ENCODE measurements at places on chromosomes 7 and 10.

DNA sequence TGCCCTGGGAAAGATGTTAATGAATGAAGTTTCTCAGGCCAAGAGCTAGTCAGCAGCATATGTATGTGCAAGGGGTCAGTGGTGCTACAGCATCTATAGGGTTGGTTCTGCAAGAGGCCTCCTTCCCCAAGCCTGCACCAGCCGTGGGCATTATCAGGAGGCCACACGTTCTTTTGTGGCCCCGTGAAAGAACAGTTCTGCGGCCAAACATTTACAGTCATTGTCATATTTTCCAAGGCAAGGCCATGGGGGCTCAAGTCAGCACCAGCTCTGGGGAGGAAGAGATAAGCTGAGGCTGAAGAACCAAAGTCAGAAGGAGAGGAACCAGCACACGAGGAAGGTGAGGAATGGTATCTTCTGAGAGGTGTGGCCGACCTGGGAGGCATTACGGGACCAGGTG lies 54.4 kb upstream of the TMEM72 start:
- no peak for DNase-seq

GRCh38 chr10:120927352-120927751 lies 76.2 kb downstream of the WDR11 start:
- no peak for DNase-seq

DNA sequence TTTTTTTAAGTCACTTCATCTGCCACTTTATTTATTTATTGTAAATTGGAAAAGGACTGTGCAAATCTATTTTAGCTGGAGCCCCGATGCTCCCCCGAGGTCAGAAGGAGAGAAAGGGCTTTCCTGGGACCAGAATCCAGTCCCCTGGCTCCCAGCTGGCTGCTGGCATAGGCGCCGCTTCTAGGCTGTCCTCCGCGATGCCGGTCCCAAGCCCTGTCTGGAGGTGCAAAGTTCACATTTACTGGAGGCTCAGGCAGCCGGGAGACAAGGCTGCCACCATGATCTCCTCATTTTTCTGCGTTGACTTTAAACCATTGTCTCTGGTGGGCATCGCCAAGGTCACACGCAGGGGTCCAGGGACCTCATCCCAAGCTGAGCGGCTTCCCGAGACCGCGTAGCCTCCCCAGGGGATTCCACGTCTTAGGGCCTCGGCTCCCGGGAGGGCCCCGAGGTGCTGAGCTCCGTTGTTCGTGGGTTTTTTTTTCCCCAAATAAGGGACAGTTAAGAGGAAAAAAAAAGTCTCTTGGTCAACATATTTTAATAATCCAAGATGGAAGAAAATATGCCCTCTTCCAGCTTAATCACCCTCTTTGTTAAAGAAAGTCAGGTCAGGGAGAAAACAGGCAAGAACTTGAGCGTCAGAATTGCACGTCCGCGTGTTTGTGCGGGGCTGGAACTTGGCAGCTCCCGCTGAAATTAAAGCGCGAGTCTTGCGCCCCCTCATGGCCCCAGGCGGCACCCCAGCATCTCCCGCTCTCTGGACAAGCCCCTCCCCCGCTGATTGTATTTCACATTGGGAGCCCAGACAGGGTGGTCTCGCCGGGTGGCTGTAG lies 11.9 kb downstream of the RGR start:
- no peak for DNase-seq

DNA sequence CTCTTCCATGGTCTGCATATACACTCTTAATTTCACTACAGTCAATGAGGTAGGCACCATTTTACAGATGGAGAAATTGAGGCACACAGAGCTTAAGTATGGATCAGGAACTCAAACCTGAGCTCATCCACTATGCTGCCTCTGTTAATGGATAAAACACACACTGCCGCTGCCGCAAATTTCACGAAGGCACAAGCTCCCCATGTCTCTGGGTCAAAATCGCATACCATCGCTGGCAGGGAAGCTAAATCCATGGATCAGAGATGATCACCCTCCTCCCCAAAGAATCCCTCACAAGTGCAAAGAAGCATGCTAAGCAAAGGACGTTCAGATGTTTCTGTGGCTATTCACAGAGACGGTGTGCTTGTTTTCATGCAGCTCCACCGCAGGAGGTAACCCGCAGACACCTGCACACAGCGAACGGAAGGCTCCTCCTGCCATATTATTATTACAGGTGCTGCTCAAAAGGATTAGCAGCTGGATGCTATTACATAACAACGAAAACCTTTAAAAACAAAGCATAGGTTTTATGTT lies 109.3 kb downstream of the UBE2H start:
- DNase-seq = peak; percentile 89

- no peak for DNase-seq
Observed at GRCh38 chr10:3020311-3020710, 47.0 kb upstream of the PFKP start.

DNA sequence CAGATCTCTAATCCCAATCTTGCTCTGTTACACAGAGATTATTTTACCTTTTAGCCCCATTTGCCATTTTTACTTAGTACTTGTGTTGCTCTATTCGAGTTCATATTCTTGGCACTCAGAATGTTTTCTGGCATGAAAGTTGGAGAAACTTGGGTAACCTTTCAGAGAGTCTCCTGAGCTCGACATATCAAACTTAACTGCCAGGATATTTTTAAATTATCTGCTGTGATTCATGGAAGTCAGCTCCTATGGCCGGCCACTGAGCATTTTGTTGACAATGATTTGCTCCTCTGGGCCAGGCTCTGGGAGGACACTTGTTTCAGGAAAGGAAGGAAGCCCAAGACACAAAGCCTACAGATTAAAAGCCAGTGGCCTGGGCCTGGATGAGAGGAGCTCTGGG lies 396.7 kb downstream of the TNS3 start:
- DNase-seq = no peak

GRCh38 chr7:49631071-49631815 lies 142.2 kb upstream of the VWC2 start:
- no peak for DNase-seq

DNA sequence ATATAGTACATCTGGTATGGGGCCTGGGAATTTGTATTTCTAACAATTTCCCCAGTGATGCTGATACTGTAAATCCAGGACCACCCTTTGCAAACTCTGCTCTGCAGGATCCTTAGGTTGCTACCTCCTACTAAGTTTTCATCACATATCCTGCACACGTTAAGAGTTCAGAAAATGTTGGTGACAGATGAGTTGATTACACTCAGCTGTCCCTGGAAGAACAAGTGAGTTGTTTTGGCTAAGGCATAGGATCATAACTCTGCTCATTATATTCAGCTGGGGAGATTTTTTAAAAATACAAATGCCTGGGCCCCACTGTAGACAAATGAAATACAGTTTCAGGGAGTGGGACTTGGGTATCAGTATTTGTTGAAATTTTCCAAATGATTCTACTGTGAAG lies 274.6 kb upstream of the HABP2 start:
- DNase-seq = no peak

- no peak for DNase-seq
Observed at GRCh38 chr10:15457382-15457781, 86.3 kb upstream of the FAM171A1 start.

- no peak for DNase-seq
Observed at GRCh38 chr10:25633542-25633941, 300.5 kb upstream of the MYO3A start.

DNA sequence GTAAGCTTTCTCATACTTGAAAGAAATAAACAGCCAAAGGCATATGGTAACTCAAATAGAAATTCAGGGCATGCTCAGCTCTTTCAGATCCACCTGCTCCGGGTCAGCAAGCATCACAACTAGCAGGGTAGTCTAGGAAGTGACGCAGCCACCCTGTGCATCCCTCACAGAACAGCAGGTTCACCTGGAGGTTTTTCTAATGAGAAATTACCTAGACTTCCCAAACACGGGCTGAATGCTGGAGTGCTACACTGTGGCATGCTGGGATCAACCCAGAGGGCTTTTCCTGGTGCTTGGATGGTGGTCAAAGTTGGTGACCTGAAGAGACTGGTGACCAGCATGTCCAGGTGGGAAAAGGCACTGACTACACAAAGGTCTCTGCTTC lies 66.8 kb upstream of the DNAJB6 start:
- DNase-seq = no peak

DNA sequence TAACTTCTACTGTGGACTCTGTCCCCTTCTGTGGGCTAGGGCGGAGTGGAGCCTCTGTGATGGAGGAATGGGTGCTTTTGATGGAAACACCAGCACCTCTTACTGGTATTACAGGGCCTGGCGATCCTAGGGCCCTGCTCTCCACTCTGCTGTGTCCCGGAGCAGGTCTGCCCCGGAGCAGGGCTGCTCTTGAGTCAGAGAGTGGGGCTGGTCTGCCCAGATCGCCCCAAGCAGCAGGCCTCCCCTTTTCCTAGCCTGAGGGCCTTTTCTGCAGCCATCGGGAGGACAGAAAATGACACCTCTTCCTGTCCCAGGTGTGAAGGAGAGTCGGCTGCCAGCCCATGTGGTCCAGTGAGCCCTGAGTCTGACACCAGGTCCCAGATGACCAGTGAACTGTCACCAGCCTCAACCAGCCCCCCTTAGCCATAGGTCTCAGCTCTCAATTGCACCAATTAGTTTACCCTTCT lies 1.4 kb downstream of the ZNF282 start:
- no peak for DNase-seq
